ENCODE measurements at places on chromosomes 12 and 14.

GRCh38 chr14:34931206-34931605 is 51.6 kb upstream of the SRP54 start:
- no peak for DNase-seq

DNA sequence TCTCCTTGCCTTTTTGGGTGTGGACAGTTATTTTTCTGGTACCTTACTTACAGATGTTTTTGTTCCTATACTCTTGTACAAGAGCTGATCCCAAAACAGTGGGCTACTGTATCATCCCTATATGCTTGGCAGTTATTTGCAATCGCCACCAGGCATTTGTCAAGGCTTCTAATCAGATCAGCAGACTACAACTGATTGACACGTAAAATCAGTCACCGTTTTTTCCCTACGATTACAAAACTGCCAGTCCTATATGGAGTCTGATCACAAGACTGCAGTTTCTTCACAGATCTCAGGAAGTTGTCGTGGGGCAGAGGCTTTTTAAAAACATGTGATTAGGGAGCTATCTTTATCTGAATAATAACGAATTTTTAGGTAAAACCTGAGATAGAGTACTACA is 1.3 kb downstream of the LYSET start:
- DNase-seq = no peak

- DNase-seq = no peak
These were observed 157.4 kb upstream of the TMEM260 start for GRCh38 chr14:56422221-56422620.

DNA sequence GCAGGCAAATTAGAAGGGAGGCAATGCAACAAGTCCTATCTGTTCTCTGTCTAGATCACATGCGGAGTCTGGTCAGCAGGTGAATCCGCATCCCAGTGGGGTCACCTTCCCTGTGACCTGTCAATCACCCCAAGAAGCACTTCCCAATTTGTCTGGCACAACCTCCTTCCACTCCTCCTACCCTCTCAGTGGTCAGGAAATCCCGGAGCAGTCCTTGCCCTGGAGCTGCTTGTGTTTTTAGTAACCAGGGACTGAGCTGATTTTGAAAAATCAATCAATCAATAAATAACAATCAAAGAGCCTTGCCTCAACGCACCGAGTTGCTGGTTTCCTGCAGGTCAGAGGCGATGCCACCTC is 572 bp upstream of the ACSS3 start:
- no peak for DNase-seq

- no peak for DNase-seq
These were observed 1.5 kb downstream of the VPS37B start for GRCh38 chr12:122894193-122895121.

GRCh38 chr14:24147761-24148428 is 597 bp downstream of the RNF31 start:
- no peak for DNase-seq

- DNase-seq = no peak
These were observed 484.1 kb downstream of the RMST start for GRCh38 chr12:97946701-97947100.

DNA sequence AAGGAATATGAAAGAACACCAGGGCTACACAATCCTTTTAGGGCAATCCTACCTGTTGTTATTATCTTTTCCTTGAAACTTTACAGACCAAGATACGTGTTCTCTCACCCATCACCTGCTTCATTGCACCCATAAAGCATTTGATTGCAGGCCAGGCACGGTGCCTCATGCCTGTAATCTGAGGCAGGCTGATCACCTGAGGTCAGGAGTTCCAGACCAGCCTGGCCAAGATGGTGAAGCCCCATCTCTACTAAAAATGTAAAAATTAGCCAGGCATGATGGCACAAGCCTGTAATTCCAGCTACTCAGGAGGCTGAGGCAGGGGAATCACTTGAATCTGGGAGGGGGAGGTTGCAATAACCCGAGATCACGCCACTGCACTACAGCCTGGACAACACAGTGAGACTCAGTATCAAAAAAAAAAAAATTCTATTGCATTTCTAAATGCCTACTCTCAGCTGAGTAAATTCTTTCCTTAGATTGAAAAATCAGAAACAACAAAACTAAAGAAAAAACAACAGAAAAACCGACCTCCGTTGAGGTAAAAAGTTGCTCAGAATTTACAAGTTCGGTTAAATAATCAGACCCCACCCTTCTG is 183.7 kb upstream of the TMEM132C start:
- DNase-seq = no peak

DNA sequence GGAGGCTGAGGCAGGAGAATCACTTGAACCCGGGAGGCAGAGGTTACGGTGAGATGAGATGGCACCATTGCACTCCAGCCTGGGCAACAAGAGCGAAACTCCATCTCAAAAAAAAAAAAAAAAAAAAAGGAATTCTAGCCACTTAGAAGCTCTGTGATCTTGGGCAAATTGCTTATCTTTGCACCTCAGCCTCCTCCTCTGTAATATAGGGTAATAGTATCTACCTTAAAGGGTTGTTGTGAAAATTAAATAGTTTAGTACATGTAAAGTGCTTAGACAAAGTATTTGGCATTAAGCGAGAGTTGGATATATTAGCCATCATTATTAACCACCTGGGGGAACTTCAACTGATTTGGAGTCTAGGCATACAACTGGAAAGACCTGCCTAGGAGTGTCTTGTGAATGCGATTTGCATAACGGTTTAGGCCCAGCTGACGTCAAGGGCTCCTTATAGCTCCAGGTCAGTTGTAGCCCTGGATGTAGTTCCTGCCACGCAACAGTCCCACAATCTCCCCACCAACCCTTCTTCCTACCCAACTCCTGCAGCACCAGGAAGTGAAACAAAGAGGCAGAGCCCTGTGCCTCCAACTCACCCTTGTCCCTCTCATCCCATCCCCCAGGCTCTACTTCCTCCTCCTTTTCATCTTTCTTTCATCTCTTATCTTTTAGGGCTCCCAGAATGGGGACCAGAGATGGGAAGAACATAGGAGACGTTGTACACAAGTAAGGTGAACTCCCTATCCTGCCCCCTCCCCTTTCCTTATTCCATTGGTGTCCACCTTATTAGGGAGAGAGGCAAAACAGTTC is 2.1 kb upstream of the IL23A start:
- DNase-seq = no peak

DNA sequence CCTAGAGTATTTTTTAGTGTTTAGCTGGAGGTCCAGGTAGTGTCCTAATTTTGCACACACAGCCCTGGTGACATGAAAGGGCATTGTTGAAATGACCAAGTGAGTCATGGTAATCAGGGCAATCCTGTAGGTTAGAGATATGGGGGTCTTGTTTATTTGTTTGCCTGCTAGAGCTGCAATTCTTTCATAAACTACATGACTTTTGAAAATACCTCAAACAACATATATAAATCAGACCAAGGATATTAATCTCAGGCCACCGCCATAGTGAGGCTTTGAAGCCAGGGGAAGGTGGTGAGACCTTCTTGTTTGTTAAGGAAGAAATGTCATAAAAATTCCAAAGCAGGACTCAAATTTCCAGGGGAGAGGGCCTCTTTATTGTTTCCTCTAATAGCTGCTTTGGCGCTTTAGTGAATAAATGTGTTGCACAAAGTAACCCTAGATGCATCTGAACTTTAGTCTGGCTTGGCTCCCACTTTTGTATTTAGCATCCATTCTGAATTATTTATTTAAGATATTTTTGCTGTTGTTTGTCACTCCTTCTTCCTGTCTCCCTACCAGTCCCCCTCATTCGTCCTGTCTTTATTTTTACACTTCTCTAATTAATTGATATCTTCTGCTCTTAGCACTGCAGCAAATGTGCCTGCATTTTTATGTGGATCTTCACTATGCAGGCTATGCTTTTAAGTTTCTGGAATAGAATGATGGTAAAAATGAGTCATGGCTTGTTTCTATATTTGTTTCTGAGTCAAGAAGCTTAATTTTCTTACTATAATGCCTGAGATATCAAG is 430.3 kb downstream of the RAD51B start:
- DNase-seq = no peak

DNA sequence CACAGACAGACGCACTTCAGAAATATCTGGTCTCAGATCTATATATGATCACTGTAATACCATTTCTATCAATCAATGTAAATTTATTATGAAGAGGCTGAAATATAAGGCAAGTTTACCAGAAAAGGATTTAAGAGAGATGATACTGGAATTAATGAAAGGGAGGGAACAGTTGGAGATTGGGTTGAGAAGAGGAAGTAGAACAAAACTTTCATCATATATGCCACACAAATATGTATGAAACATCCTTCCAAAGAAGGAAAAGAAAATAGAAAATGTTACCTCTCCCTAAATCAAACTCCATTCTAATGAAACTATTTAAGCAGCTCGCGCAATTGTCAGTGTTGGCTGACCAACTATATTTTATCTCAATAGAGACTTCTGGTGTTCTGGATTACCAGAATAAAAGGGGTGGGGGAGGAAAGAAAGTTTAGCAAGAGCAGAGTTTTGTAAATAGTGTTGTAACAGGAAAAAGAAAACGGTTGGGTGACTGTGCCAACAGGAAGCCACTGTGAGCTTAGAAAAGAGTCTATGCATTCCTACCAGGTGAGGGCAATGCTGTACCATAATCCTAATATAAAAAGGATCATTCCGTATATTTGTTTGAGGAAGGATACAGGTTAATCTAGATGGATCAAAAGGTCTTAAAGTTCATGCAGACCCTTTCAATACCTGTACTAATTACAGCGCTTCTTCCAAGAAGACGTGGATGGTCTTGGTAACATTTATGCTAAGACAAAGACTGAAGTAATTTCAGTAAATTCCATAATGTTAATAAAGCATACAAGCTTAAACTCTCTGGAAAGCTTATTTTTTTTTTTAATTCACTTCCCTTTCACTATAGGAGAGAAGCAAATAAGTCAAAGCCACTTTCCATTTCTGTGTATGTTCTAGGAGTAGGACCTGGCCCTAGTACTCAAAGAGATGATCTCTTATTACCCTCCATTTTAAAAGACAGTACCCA is 14.5 kb upstream of the LLPH start:
- DNase-seq = no peak

DNA sequence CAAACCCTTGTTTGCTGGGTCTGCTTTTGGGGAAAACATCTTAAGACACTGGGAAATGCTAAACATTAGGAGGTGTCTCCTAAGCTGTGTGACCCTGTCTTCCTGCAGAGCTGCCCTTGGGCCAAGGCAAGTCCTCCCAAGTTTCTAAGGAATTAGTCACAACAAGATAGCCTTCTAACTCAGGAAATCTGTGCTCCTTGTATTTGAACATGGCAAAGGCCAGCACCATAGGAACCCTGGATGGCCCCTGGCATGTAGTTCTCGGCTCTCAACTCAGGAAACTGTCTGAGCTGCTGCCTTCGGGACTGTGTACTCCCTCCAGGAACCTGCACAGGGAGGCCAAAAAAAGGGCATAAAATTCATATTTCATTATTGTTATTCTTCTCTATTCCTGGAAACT is 37.6 kb upstream of the LTBP2 start:
- DNase-seq = no peak

GRCh38 chr12:106051853-106052531 is 86.8 kb downstream of the NUAK1 start:
- DNase-seq = no peak

GRCh38 chr12:51320311-51320694 is 3.7 kb downstream of the BIN2 start:
- DNase-seq = no peak

DNA sequence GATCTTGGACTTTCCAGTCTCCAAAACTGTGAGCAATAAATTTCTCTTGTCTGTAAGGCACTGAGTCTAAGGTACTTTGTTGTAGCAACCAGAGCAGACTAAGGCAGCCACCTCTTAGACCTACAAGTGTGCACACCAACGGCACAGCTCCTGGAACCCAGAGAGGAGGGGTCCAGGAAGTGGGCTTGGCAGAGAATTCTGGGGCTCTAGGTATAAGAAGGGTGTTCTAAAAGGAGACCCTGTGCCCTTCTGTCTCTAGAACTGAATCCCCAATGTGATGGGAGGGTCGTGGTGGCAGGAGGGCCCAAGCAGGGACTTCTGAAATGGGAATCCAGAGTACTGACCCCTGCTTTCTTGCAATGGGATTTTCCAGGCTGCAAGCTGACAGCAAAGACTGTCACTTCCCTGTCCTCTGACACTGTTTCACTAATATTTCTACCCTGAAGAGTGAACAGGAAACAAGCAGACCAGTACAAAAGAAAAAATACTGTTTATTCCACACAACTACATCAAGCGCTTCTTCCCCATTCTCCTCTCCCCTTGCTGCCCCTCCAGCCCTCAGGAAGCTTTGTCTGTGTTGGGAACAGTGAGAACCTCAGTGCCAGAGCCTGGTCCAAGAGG is 13.6 kb upstream of the TFCP2 start:
- DNase-seq = no peak

DNA sequence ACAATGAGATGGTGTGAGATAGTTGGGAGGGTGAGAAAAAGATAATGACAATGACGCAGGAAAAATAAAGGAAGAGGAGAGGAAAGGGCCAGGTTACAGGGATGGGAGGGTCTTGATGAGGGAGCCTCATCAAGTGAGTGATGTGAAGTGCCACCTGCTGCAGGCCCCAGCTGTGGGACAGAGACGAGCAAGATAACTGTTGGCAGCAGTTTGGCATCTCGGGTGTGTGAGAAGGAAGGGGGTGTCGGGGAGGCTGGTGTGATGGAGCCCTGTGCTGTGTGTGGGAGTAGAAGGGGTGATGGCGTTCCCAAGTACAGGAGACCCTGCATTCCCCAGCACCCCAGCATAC is 11.4 kb upstream of the TAC3 start:
- DNase-seq = no peak

DNA sequence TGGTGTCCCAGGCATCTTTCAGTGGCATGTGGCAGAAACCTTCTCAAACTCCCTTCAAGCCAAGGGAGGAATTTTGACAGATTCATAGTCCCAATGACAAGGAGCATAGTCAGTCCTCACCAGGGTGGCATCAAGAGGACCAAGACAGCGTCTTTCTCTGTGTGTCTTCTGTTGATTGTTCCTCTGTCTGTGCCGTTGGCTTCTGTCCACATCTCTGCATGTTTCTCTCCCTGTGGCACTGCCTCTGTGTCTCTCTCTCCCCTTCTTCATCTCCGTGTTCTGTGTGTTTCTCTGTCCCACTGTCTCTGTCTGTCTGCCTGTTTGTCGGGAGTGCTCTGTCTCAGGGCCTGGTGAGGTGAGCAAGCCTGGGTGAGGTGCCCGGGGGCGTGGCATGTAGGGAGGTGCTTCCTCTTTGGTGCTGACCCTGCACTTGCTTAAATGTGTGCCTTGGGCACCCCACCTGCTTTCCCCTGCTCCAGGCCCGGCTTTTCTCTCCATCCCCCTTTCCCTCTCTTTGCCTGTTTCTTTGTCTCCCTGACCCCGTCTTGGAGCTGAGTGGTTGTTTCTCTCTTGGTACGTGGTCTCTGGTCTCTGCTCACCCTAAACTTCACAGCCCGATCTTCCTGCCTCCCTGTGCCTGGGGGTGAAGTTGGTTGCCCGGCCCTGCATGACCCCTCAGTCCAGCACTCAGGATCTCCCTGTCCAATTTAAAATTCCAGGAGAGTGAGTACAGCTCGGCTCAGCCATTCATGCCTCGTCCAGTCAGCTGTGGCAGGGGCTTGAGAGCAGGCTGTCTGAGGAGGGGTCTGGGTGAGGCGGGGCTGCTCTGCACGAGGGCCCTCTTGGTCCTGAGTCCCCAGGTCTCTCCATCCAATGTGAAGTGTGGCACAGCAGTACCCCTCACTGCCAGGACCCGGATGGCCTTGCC is 28.5 kb downstream of the JDP2 start:
- DNase-seq = no peak

Data from GM12892 (cell line).